ENCODE measurements at places on chromosomes 11 and 22.

DNA sequence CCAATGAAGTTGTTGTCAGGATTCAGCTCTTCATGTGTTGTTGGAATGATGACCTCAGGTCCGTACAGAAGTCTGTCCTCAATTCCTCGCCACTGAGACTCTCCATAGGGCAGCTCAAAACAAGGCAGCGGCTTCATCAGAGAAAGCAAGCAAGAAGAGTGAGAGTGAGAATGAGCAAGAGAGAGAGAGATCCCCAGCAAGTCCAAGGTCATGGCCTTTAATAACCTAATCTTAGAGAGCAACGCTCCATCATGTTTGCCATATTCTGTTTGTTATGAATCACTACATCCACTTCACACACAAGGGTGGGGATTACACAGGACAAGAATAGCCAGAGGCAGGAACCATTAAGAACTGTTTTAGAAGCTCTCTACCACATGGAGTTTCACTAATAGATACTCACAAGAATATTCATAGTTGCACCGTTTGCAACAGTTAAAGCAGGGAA, 23.3 kb upstream of the MMP7 start:
- no peak for DNase-seq

GRCh38 chr22:45006111-45006963, 3.5 kb downstream of the PHF21B start:
- no peak for DNase-seq

GRCh38 chr11:20213790-20214189, 53.5 kb upstream of the DBX1 start:
- DNase-seq, result no peak

DNA sequence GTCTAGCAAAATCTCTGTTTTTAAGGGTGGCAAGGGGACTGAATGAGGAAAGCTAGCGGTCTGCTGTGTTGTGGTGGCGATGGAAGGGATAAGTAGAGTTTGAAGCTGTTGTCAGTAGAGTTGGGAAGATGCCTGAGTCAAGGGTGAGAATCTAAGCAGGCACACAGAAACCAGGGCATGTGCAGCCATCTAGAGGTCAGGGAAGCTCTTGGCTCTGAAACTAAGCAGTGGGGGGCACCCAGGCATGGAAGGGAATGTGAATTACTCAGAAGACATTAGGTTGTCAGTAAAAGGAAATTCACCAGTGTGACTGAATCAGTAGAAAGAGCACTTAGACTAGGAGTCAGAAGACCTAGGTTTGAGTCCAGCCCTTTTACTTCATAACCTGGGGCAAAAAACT, 15.4 kb downstream of the BMAL1 start:
- DNase-seq, result no peak

DNA sequence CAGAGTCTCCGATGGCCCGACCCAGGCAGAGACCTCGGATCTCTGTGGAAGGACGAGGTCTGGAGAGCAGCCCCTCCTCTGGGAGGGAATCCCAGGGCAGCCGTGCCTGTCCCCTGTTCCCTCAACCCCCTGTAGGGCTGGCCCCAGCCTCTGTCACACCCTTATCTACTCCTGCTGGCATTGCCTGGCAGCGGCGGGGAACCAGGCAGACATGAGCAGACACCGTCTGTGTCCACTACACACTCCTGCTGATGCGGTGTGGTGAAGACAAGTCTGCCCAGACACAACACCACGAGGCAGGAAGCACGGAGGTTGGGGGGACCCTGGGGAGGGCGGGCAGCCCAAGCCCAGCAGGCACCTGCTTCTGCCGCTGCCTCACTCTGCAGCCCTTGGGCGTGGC, 52.5 kb upstream of the A4GALT start:
- DNase-seq, result no peak

DNA sequence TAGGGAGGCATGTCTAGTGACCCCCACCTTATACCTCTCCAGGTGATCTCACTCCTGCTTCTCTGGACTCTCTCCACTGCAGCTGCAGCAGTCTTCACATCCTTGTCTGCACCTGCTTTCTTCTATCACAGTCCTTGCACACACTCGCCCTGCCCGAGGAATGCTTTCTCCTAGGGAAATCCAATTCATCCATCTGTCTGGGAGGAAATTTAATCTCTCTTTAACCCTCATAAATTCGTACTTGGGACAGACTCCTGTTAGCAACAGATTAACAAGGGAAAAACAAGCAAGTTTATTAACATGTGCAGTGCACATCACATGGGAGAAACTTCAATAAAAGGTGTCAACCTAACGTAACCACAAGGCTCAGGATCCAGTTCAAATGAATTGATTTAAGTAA, 11.3 kb upstream of the RCN1 start:
- DNase-seq, result no peak

DNA sequence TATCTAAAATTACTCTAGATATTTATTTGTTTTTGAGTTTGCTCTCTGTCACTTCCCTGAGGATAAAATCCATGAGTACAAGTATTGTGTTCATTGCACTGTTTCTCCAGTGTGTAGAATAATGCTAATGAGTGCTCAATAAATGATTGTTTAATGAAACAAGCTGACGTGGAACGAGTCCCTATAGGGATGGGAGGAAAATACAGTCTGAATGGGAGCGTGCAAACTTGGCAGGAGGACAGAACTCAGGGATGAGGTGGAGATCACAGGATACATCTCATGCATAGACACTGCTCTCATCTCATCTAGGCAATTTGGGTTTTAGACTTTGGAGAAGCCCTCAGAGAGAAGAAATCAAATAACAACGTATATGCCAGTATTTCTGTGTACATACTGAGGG, 58.4 kb upstream of the ZC3H12C start:
- no peak for DNase-seq

DNA sequence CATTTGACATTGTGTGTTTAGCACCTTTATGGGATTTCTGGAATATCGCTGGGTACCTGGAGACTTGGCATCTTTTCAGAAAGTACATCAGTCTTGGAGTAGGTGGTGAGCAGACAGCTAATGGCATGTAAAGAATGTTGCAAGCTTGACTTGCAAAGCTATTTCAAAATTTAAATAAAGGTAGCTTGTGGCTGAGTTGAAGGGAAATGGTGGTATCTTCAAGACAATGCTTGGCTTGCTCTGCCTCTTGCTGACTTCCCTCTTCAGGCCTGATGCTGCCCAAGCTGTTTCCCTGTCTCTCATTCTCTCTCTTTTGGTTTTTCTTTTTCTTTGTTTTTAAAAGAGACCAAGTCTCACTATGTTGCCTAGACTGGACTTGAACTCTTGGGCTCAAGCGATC, 13.2 kb downstream of the ZNRF3 start:
- no peak for DNase-seq

- no peak for DNase-seq
Observed at GRCh38 chr11:44002191-44003093, 45.3 kb upstream of the ACCSL start.

GRCh38 chr11:80702264-80702663, 1261.4 kb upstream of the TENM4 start:
- DNase-seq, result no peak

DNA sequence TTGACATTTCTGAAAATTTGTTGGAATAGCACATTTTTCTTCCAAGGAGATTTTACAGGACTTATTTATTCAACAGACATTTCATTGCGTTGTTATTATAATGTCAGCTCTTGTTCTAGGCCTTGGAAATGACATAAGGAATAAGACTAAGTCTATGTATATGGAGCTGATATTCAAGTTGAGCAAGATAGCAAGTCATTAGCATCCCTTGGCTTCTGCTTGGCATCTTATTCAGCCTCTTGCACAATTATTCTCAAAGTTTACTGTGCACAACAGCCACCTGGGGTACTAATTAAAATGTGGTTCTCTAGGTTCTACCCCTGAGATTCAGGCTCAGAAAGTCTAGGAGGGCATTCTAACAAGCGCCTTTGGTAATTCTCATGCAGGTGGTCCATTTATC, 304.8 kb upstream of the DDI1 start:
- no peak for DNase-seq

GRCh38 chr11:121515335-121515671, 62.5 kb upstream of the SORL1-AS1 start:
- DNase-seq, result no peak

- no peak for DNase-seq
Observed at GRCh38 chr22:37178350-37179125, 9.5 kb downstream of the C1QTNF6 start.

GRCh38 chr11:11574373-11575287, 47.2 kb downstream of the GALNT18 start:
- DNase-seq, result no peak

DNA sequence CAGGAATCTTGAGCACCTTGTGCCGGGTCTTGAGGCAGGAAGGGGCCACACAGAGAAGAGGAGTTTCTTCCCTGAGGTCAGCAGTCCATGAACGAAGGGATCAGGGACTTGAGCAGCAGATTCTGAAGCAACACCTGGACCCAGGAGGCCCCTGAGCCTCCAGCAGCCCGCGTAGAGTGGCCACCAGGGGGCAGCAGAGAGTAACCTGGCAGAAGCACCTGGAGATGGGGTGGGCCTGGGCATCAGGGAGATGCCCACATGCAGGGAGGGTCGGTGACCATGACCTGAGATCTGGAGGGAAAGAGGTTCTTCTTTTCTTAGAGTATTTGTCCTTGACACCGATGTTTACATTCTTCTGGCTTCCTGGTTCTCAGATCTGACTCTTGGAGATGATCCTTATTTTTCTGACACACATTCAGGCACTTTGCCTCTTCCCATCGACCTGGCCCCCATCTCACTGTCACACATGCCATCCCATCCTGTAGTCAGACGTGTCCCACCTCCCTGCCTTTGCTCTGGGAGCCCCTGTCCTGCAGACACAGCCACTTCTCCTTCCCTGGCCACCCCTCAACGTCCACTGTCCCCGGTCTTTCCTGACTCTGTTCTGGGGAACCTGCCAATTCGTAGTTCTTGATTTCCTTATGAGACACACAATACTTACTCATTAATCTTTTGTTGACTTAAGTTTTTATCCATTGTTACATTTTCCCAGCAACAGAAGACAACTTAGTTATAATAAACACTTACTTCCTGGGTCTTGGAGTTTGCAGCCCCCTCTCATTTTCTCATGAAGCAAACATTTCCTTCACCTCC, 66.5 kb downstream of the GGTLC2 start:
- peak; percentile 27 for DNase-seq

DNA sequence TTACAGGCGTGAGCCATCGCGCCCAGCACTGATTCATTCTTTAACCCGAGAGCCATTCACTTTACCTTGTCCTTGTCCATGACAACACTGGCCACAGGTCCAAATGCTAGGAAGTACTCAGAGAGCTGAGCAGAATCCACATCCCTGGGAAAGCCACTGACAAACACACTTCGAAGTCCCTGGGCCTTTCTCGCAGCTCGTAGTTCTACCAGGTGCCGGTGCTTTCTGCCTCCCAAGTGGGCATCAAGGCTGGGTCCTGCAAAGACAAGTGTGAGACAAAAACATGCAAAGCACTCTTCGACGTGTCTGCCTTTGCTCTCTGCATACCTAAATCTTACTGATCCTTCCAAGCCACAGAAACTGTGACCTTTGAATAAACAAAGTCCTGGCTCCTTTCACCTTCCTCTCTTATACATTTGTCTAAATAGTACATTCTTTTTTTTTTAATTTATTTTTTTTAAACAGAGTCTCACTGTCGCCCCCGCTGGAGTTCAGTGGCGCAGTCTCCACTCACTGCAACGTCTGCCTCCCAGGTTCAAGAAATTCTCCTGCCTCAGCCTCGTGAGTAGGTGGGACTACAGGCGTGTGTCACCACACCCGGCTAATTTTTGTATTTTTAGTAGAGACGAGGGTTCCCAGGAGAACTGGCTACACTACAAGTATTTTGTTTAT, 2.2 kb downstream of the TUT1 start:
- no peak for DNase-seq

- peak; percentile 18 for DNase-seq
Observed at GRCh38 chr11:69337211-69337721, 43.3 kb downstream of the MYEOV start.

- no peak for DNase-seq
Observed at GRCh38 chr11:45692808-45693453, 27.5 kb upstream of the CHST1 start.

DNA sequence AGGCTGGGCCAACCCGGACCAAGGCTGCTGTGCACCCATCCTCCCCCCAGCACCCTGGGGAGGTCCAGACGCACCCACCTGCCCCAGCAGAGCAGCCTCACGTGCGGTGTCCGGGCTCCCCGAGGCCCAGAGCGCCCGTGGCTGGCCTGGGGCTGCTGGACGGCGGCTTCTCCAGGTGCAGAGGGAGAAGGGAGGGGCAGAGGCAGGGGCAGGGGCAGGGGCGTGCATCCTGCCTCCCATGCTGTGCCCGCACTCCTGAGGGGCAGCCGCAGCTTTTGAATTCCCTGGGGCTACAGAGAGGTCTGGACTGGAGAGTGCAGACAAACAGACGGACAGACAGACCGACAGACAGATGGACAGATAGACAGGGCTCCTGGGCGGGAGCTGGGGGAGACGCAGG, 83.6 kb upstream of the PRR5 start:
- DNase-seq, result no peak

DNA sequence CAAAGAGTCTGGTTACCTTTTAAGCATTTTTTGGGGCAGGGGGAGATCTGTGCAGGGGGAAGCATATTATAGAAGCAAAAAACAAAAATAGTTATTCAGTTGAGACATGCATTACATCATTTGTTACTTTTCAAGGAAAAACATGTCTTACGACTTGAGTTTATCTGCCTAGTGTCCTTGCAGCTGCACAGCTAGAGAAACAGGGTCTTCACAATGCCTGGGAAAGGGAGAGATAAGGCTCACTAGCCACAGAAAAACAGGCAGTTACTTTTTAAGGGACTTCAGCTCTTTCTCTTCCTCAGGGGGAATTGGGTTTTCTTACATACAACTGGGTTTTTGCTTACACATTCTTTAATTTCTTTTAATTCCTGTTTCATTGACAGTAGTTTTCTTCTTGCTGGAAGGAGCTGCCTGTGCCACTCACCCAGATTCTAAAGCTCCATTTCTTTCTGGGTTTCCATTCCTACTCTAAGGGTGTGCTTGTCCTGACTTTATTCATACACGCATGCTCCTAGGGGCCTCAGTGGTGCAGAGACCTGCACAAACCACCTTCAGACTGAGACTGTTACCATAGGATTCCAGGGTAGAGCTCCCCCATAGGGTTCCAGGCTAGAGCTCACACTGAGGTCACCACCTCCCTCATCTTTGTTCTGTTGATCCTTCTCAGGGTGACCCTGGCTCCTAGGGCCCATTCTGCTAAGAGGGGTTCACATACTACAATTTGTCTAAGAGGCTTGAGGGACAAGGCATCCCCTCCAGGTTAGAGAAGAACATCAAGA, 14.7 kb upstream of the UBQLNL start:
- DNase-seq, result no peak

GRCh38 chr11:43555816-43556611, 124.5 kb upstream of the HSD17B12 start:
- DNase-seq, result no peak

GRCh38 chr22:20315337-20316216, 4.3 kb downstream of the DGCR6L start:
- no peak for DNase-seq

Data from fibroblast of skin of scalp (primary cell).